Astrocyte (in vitro differentiated cells and primary cell): ENCODE measurements at places on chromosomes 11 and 22. TPM values are rescaled to one million over a fixed set of nuclear protein-coding genes. Genes with fewer than 3 reads are reported as not detected.

SLC1A2 gene
- 0.14 and 0.25 TPM in 2 replicates for total RNA-seq

ANKK1 gene
- total RNA-seq: 0.19 TPM in 1 of 2 replicates, not detected in the other

GRCh38 chr11:104254347-104254746 lies 90.4 kb upstream of the PDGFD start:
- peak; percentile 26 for DNase-seq

DNA sequence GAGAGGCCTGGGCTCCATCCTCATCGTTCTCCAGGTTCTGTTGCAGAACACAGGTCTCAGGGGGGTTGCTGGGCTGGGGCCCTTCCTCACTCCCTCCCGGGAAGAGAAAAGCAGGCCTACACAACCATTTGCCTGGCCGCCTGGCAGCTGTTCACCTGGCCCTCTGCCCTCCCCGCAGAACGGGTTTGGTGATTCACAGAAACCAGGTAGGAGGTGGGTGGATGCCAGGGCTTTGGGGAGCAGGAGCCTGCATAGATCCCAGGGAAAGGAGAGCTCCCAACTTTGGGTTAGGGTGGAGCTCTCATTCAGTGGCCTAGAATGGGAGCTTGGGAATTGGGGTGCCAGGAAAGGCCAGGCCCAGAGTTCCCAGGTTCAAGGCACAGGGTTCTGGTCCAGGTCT lies 995 bp downstream of the TMEM134 start:
- peak; percentile 20 for DNase-seq

DNA sequence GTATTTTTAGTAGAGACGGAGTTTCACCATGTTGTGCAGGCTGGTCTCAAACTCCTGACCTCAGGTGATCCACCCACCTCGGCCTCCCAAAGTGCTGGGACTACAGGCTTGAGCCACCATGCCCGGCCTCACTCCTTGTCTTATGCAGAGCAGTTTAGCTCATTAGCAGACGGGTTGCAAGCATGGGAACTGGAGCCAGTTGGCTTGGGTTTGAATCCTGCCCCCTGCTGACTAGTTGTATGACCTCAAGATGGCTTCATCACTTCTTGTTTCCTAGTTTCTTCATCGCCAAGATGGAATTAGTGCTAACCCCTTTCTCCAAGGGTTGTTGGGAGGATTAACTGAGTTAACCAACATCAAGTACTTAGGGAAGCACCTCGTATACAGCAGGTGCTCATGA lies 23.4 kb upstream of the RASD2 start:
- DNase-seq: no peak

DNA sequence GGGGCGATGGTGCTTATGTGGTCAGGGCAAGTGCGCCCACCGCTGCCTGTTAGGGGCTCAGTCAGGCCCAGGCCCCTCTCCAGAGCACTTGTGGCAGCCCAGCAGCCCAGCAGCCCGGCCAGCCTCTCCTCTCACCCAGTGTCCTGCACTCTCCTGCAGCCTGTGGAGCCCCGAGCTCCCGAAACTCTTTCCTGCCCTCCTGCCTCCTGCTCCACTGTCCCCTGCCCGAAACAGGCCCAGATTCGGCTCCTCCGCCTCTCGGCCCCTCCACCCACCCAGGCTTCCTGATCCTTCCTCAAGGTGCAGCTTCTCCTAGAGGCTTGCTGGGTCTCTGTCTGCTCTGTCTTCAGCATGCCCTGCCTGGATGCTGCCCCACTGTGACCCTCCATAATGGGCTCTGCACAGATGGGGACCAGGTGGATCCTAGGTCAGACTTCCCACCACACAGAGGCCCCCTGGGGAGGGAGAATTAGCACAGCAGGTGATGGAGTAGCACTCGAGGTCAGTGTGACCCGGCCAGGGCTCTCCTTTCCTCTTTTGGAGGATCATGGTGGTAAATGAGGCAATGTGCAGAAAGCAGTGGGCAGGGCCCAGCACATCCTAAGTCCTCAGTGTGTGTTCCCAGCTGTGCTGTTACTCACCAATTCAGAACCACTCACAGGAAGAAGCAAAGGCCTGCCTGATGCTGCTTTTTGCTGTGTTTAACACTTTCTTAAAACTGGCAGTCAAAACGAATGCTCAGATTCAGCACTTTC lies 18.6 kb upstream of the NAP1L4 start:
- no peak for DNase-seq
